Suprapubic skin (tissue), 4 donors: ENCODE measurements at places on chromosomes 4 and X. TPM values are rescaled to one million over a fixed set of nuclear protein-coding genes. Genes with fewer than 3 reads are reported as not detected.

DNA sequence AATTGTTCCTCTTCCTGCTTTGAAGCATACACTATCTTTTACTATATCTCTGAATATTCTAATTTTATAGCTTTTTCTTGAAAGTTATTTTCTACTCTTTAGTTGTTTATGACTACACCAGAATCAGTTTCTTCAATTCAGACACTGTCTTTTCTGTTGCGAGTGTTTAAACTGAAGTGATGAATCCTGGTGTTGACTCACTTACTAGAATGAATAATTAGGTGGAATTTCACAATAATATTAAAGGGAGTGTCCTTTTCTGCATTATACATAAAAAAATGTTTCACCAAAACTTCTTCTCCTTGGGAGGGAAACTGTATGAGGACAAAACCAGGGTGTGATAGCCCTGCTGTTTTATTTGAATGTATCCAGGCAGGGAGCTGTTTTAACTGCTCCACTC is 1383.1 kb downstream of the C4orf33 start:
- H3K27ac ChIP-seq = no peak overlapping the region
- no peaks in the 10 kb centered on the region for H3K36me3 ChIP-seq
- no peaks in the 10 kb centered on the region for H3K4me1 ChIP-seq
- no peaks in the 10 kb centered on the region for H3K27me3 ChIP-seq

GRCh38 chrX:18757956-18758932 is 50.8 kb downstream of the PPEF1 start:
- no peaks in the 10 kb centered on the region for H3K27me3 ChIP-seq
- no peaks in the 10 kb centered on the region for H3K4me1 ChIP-seq
- no peak overlapping the region for H3K27ac ChIP-seq

ARMCX1 gene
- total RNA-seq = 12.6 TPM

- H3K36me3 ChIP-seq = no peaks in the 10 kb centered on the region
- peak overlapping the region; percentile 98 for H3K4me3 ChIP-seq
- H3K27me3 ChIP-seq = no peaks in the 10 kb centered on the region
- no peak overlapping the region for H3K27ac ChIP-seq
- peaks cover 66% of the 10 kb centered on the region for H3K4me1 ChIP-seq
These were observed 2.9 kb downstream of the STIM2 start for GRCh38 chr4:26863512-26863911.

SASH3 gene
- total RNA-seq = 1.7 TPM

DNA sequence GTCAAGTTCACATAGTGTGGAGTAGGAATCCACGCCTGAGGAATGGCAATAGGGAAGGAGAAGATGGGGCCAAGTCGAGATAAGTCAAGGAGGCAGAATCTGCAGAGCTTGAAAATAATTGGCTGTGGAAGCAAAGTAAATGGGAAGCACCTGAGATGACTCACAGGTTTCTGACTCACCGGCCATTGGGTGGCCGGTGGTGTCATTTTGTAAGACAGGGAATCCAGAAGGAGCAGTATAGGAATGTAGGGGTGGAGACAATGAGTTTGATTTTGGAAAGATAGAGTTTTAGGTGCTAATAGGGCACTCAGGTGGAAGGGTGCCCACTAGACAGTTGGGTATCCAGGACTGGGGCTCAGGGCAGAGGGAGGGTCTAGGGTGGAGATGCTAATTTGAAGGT is 201.0 kb upstream of the MAMLD1 start:
- no peaks in the 10 kb centered on the region for H3K27me3 ChIP-seq
- no peak for DNase-seq
- no peak overlapping the region for H3K27ac ChIP-seq
- H3K36me3 ChIP-seq = no peaks in the 10 kb centered on the region

GRCh38 chrX:110163488-110163887 is 154.4 kb downstream of the AMMECR1 start:
- no peaks in the 10 kb centered on the region for H3K36me3 ChIP-seq
- no peak for DNase-seq
- H3K27me3 ChIP-seq = no peaks in the 10 kb centered on the region
- no peak overlapping the region for H3K4me3 ChIP-seq
- H3K4me1 ChIP-seq = peaks cover 6% of the 10 kb centered on the region

- no peaks in the 10 kb centered on the region for H3K36me3 ChIP-seq
- H3K27me3 ChIP-seq = no peaks in the 10 kb centered on the region
- no peak overlapping the region for H3K4me3 ChIP-seq
- H3K4me1 ChIP-seq = peaks cover 2% of the 10 kb centered on the region
- no peak for DNase-seq
These were observed 136.2 kb downstream of the CFAP299 start for GRCh38 chr4:80471756-80472155.

DNA sequence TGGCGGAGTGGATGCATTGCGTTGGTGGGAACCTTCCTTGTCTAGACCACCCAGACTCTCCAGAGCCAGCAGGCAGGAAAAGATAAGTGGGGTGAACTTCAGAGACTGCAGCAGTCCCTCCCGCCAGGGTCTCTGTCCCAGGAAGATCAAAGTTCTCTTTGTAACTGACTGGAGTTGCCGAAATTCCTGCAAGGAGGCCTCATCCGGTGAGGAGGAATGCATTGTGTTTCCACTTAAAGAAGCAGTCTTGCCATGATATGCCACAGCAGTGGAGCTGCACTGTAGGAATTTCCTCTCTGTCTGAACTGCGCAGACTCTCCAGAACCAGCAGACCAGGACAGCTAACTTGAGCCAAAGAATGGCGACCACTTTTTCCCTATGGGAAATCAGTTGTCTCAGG is 1190.4 kb downstream of the TECRL start:
- H3K36me3 ChIP-seq = no peaks in the 10 kb centered on the region
- no peaks in the 10 kb centered on the region for H3K4me1 ChIP-seq
- DNase-seq = no peak
- H3K27ac ChIP-seq = no peak overlapping the region
- H3K4me3 ChIP-seq = no peak overlapping the region

- H3K27me3 ChIP-seq = no peaks in the 10 kb centered on the region
- no peaks in the 10 kb centered on the region for H3K36me3 ChIP-seq
- H3K27ac ChIP-seq = no peak overlapping the region
- DNase-seq = no peak
- H3K4me1 ChIP-seq = no peaks in the 10 kb centered on the region
These were observed 115.7 kb upstream of the LSM6 start for GRCh38 chr4:146059865-146060264.

SMIM20 gene
- 12.2 TPM for total RNA-seq

- H3K27me3 ChIP-seq = no peaks in the 10 kb centered on the region
- no peaks in the 10 kb centered on the region for H3K36me3 ChIP-seq
- H3K4me1 ChIP-seq = no peaks in the 10 kb centered on the region
- DNase-seq = no peak
- no peak within 1 kb of the TSS for H3K27ac ChIP-seq
These were observed at the start of gene MAGEC2 for GRCh38 chrX:142204522-142205433. TSS of gene MAGEC2 (minus strand) at chrX:142205290. CDS start at chrX:142203987, 1,303 bp downstream.

DNA sequence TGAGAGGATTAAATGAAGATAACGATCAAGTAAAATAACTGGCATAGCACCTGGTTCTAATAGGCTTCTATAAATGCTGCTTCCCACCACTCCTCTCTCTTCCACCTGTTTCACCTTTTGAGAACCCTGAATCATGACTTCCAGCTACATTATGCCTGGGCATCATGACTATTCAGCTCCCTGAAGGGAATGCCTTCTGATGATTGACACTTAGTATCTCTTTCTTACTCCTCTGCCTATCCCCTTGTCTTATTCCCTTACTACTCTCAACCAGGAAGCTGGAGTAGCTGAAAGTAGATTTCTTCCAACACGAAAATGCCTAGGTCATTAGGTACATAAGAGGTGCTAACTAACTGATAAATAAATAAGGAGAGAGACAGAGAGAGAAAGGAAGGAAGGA is 24.7 kb upstream of the CXCL8 start:
- H3K27me3 ChIP-seq = no peaks in the 10 kb centered on the region
- H3K27ac ChIP-seq = no peak overlapping the region
- H3K4me3 ChIP-seq = no peak overlapping the region
- H3K4me1 ChIP-seq = no peaks in the 10 kb centered on the region
- H3K36me3 ChIP-seq = no peaks in the 10 kb centered on the region
- DNase-seq = no peak

GRCh38 chrX:114508756-114509155 is 75.1 kb upstream of the HTR2C start:
- no peak overlapping the region for H3K27ac ChIP-seq
- no peaks in the 10 kb centered on the region for H3K36me3 ChIP-seq
- H3K4me1 ChIP-seq = no peaks in the 10 kb centered on the region
- no peaks in the 10 kb centered on the region for H3K27me3 ChIP-seq

ITGB1BP2 gene
- total RNA-seq = 0.45 TPM
